ENCODE measurements at places on chromosomes 16 and 17.

GRCh38 chr16:88468275-88469129 is 15.4 kb downstream of the ZFPM1 start:
- DNase-seq, result peak; percentile 79

- DNase-seq, result no peak
Observed at GRCh38 chr16:67543582-67543981, 15.0 kb downstream of the RIPOR1 start.

- no peak for DNase-seq
Observed at GRCh38 chr17:79395066-79395465, 215.8 kb downstream of the RBFOX3 start.

DNA sequence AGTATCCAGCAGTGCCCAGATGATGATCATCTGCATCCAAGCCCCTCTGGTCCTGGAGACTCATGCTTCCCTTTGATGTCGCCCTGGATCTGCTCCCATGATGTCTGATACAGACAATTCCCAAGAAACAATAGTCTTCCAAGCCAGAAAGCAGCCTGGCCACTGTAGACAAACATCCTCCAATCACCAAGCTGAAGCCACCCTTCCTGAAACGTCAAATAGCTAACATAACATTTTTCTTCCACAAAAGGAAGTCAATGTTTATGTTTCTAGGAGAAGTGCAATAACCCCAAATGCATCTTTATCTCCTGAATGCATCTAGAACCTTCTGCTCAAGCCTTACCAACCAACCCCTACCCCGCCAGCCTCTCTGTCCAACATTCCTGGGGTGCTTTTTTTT is 1.2 kb upstream of the DPEP2 start:
- DNase-seq, result no peak

- DNase-seq, result peak; percentile 87
Observed at GRCh38 chr17:1487939-1488825, 4.3 kb downstream of the MYO1C start.

- DNase-seq, result no peak
Observed at GRCh38 chr17:74964988-74965622, 7.5 kb downstream of the HID1 start.

DNA sequence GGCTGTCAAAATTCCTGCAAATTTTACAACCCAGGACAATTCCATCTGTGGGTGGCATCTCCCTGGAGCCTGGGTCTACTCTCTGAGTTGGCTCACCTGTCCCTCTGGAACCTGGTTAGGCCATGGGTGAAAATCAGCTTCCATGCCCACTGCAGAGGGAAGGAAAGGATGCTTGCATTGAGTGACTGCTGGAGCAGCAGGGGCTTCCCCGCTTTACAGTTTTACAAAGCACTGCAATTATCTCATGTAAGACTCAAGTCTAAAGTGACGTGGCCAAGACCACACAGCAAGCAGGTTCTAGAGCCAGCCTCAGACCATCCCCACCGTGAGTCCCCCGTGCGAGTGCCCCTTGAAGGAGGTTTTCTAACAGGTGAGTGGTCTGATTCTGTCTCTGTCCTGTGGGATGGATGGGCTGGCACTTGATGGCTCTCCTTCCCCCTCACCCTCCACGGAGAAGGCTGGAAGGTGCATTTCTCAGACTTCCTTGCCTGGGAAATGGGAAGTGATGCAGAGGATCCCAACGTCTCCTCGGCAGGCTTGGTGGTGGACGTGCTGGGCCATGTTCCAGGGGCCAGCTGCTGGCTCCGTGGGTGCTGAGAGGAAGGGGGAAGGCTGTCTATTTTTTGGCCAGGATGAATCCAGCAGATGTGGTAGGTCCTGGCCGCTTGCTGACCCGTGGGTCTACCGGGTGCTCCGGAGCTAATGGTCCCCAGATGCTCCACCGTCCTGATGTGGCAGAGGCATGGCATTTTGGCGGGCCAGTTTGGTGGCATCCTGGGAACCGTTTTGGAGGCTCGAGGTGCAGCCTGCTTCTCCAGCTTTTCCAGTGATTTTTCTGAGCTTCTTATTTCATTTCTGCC is 26.3 kb upstream of the CBX4 start:
- no peak for DNase-seq

- no peak for DNase-seq
Observed at GRCh38 chr16:75060723-75061122, 55.9 kb downstream of the LDHD start.

DNA sequence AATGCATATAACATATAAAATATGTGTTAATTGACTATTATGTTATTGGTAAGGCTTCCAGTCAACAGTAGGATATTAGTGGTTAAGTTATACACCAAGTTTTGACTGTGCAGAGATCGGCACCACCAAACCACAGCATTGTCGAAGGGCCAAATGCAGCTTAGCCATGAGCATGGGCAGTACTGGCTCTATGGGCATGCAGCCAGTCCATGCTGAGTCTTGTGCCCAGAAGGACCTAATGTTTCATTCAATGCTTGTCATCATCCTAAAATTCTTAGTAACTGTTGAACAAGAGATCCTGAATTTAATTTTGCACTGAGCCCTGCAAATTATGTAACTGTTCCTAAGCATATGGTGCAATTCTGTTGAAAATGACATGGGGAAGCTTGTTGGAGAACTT is 233.4 kb upstream of the HS3ST3A1 start:
- no peak for DNase-seq

- DNase-seq, result no peak
Observed at GRCh38 chr17:65925606-65926307, 266.2 kb downstream of the CEP112 start.

GRCh38 chr16:4966736-4967453 is 8.8 kb downstream of the SEC14L5 start:
- no peak for DNase-seq

- DNase-seq, result no peak
Observed at GRCh38 chr16:60459463-60459862, 1576.8 kb downstream of the CDH8 start.

DNA sequence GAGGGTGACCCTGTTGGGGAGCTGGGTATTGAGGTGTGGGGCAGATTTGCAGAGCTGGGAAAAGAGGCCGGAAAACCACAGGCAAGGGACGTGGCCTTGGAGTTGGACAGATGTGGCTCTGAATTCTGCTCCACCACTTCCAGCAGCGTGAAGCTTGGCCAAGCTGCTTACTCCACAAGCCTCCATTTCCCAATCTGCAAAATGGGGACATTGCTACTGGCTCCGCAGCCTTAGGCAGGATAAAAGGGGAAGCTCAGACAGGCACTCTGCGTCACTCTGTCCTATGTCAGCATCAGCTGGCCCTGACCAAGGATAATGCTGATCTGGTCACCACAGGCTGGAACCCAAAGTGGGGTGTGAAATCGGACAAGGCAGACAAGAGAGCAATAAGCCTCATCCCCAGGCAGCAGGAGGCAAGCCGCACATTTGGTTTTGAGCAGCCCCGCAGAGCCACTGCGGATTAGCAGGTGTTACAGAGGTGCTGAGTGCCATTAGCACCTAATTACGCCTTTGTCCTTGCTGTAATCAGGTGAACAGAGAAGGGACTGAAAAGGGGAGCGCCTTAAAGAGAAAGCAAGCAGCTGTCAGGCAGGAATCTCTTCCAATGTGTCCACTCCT is 54.8 kb downstream of the SDK2 start:
- DNase-seq, result no peak

DNA sequence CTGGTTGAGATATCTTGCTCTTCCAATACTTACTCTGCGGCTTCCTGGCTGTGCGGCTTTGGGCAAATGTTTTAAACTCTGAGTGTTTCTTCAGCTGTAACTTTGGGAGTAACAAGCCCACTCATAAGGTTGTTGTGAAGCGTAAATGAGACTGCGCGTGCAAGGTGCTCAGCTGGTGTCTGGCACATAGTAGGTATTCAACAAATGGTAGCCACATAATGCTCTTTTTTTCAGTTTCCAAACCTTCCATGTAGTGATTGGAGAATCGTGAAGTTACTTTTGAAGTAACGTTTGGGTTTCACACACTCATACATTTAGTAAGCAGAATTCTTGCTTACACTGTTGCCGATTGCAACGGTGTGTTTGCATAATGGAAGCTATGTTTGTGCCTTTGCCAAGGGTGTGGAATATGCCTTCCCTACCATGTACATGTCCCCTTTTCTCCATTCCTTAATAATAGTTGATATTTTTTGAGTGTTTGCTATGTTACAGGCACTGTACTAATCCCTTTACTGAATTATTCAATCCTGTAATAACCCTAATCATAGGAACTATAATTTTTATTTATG is 829 bp downstream of the DHRS7B start:
- DNase-seq, result no peak

DNA sequence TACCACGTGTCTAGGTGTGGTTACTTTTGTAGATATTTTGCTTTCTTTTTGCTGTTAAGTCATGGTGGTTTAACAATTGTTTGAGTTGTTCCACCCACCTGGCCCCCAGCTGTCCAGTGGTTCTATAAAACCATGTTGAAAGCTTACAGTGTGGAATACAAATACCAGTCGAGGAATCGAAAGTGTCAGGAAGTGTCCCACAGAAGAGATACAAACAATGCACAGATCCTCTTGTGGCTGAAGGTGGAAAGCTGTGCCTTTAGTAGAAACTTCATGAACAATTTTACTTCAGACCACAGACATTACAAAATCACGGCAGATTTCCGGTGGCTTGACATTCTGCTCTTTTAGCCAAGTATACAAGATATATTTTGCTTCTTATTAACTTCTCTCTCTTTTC is 782.4 kb upstream of the SOX9 start:
- no peak for DNase-seq

- DNase-seq, result peak; percentile 59
Observed at GRCh38 chr16:2194852-2195321, 1.5 kb downstream of the CASKIN1 start.

DNA sequence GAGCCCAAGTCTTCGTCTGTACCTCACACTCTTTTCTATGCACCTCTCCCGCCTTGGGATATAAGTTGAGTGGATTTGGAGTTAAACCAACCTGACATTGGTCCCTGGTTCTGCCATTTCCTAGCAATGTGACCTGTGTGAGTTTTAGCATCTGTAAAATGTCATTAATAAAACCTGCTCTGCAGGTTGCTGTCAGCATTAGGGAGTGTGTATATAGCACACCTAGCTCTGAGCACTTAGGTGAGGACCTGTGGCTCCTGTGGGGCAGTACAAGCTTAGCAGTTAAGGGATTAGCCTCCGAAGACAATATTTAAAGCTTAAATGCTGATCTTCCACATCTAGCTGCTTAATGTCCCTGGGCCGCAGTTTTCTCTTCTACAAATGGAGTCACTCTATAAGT is 248.0 kb downstream of the TMEM114 start:
- DNase-seq, result no peak
